AML-193 (cell line): ENCODE measurements at places on chromosomes 6 and 20.

GRCh38 chr6:169833258-169833794 lies 81.9 kb downstream of the ERMARD start:
- DNase-seq, result no peak

GRCh38 chr6:80793411-80793810 lies 686.9 kb downstream of the BCKDHB start:
- no peak for DNase-seq

DNA sequence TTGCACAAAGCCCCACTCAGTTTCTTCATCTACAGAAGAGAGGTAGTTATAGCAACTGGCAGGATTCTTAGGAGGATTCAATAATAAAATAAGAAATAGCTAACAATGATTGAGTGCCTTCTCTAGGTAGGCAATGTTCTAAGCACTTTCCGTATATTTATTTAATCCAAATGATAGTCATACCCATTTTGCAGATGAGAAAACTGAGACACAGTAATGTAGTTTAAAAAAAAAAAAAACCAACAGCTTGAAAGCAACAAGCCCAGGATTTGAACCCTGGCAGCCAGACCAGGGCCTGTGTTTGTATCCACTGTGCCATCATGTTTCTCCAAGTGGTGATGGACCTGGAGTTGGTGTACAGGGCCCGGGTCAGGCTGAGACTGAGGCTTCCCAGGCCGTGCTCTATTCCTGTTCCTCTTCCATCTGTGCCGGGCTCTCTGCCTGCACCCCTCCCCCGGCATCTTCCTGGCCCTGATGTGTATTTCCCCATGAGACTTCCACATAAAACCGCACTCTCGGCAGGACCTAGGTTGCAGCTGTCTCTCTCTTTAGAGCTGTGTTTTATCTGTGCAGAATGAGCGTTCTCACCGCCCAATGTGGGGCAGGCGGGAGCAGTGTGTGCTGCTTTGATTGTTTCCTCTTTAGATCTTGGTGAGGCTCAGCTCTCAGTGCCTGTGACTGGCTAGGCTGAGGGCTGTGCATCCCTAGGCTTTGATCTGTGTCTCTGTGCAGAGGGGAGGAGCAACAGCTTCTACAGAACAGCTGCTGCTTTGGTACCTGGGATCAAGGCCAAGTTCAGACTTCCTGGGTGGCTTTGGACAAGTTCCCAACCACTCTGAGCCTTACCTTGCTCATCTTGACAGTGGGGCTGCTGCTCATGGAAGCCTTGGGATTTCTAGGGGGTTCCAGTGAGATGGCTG lies 49.5 kb downstream of the TOX2 start:
- peak; percentile 39 for DNase-seq

GRCh38 chr6:118895261-118895560 lies 1.3 kb downstream of the ASF1A start:
- DNase-seq, result no peak

DNA sequence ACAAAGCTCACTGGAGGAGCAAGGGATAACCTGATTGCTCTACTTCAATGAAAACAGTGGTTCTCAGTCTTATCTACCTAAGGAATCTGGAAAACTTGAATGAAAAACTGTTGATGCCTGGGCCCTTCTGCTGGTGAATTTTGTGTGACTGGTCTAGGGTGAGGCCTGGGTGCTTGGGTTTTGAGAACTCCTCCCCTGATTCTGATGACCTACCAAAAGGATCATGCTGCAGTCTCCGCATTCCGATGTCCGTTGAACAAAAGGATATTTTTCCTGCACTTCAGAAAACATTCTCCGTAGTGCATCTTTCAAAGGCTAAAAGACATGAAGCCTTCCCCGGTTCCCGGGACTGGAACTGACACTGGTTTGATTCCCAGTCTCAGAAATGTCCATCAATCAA lies 157.9 kb downstream of the SYNDIG1 start:
- no peak for DNase-seq

- no peak for DNase-seq
Measured at GRCh38 chr20:8842525-8842924, 226.4 kb upstream of the PLCB4 start.

DNA sequence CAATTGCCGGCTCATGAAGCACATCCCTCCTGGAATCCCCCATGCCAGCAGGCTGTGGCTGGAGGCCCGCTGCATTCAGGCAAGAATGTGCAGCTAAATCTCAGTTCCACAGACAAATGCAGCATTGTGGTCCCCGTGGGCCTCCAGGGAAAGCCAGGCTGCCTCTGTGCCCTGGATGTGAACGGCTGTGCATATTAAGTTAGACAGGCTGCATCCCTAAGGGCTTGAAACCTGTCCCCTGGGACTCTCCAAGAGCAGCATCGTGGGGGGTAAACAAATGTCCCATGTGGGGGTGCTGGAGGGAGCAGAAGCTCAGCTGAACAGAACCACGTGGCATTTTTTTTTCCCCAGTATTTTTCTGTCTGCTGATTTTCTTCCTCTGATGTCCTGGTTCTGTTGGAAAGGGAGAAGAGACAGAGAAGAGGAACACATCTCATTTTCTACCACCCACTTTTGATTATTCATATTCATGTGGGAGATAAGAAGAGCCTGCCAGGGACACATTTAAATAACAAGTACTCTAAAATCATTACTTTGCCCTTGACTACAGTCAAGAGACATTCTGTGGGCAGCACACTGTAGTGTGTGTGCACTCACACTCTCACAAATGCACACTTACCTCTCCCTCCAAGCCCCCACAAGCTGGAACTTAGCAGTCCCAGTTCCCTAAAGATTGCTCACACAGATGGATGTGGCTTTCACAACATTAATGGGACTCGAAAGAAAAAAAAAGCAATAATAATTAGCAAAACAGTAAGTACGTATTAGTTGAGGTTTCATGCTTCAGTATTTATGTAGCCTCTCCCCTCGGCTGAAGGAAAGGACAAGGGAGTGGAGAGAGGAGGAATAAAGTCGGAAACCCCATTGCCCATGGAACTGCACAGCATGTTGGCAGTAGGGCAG lies 16.9 kb downstream of the GFOD1 start:
- DNase-seq, result no peak

GRCh38 chr20:2697768-2698167 lies 5.2 kb downstream of the EBF4 start:
- no peak for DNase-seq

DNA sequence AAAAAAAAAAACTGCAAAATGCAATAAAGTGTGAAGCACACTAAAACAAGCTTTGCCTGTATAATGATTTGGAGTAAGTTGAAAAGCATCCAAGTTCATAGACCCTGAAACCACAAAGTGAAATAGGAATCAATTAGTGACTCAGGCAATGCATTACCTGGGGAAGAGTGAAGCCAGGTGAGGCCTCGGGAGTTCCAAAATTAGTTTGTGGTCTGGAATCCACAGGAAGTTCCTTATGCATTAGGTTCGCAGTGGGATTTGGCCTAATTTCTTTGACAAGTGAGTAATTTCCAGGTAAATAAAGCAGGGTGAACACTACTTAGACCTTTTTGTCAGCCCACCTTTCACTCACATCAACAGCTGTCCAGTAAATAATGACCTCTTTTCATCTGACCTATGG lies 490.8 kb downstream of the CBLN4 start:
- no peak for DNase-seq

DNA sequence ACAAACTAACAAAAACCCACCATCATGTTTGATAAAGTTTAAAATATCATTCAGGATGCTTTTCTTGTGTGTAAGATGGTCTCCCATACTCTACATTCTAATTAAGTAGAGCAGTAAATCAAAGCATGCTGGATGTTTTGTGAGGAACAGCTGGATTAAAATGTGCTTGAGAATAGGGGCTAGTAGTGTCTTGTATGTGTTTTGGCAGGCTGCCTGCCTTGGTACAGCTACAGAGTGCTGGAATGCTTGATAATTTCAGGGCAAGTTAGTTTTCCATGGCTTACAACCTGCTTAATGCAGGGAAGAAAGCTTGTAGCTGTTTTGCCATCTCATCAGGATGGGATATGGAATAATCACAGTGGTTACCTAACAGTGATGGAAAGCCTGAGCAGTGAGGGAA lies 636.6 kb upstream of the MMS22L start:
- no peak for DNase-seq

- no peak for DNase-seq
Measured at GRCh38 chr6:169162752-169163407, 90.8 kb downstream of the THBS2 start.

- peak; percentile 53 for DNase-seq
Measured at GRCh38 chr6:13681305-13682061, 30.2 kb downstream of the RANBP9 start.

DNA sequence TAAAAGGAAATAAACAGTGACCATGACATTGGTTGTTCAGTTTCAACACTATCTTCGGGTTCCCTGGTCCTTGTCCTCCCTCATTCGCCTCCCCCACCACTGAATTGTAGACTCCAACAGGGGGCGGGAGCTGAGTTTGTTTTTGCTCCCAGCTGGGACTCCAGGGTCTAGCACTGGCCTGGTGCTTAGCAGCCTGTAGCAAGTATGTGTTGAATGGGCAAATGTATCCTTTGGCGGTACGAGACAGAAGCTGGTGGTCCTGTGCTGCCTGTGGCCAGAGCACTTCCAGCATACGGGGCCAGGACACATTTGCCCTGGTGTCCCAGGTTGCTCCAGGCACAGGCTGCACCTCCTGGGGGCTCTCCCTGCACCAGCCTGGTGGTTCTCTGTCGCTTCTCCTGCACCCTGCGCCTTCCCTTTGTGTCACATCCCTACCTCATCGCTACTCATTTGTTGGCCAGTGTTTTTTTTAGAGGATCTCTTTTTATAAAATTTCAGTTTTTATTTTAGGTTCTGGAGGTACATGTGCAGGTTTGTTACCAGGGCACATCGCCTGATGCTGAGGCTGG lies 40.1 kb downstream of the PHACTR3 start:
- no peak for DNase-seq

DNA sequence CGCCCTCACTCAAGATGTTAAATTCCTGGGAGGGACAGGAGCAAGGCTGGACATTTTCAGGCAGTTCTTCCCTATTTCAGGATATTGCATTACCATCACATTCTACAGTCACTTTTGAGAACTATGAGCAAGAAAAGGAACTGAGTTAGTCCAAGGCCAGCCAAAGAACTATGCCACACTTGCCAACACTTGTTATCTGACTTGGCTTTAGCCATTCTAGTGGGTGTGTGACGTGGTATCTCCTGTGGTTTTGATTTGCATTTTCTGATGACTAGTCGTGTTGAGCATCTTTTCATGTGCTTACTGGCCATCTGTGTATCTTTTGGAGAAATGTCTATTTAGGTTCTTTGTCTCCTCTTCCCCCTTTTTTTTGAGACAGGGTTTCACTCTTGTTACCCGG lies 12.0 kb downstream of the XRN2 start:
- no peak for DNase-seq

DNA sequence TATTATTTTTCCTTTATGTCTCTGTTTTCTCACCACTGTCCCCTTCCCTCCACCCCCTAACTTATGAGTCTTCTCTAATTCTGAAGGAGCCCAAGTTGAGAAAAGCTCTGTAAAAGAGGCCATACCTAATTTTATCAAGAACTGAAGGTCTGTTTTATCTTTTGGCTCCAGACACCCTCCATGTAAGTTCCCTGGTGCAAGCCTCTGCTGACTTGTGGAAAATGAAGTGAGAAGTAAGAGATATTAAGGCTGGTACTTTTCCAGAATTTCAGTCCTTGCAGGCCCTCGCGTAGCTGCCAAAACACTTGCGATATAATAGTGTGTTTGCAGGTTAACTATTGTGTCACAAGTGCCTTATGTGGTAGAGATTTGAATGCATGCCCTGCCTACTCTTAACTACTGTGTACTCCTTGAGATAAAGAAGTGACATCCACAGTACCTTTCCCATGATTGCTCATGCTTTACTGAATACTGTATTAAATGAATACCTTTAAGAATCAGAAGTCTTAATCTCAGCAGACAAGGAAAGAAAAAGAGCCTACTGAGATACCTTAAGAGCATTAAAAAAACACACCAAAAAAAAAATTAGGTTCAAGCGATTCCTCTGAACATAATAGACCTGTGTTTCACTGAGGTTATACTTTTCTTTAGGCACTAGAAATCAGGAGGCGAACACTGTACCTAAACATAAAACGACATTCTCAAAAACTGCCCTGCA lies 143.6 kb upstream of the ZNF184 start:
- no peak for DNase-seq

- no peak for DNase-seq
Measured at GRCh38 chr6:1043458-1043836, 268.5 kb upstream of the FOXQ1 start.

DNA sequence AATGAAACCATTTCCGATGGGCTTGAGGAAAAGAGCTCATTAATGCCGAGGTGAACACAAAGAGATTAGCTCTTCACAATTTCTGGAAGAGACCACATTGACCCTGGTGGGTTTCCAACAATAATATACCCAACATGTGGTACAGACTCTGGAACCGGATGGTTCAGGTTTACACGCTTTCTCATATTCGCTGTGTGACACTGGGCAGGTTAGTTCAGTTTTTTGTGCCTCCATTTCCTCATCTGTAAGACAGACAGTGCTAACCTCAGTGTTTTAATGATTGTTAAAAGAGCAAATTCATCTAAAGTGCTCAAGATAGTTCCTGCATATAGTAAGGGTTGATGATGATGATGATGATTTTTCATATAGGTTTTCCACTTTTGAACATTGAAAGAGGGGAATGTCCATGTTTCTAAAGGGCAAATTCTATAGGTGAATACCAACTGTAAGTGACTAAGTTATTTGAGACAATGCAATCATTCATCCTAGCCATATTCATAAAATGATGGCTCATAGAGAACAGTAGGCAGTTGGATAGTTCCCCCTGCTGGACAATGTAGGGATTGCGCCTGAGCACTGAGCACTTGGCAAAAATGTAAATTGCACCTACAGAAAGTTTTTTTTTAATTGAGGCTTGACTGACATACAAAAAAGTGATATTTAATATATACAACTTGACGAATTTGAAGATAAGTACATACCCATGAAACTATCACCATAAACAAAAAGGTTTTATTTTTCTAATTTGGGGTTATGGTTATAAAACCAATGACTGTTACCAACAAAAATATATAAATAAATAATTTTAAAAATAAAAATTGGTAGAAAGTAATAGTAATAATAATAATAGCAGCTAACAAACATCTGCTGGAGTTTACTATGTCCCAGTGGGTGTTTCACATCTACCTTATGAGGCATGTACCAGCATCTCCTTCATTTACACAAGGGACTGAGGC lies 2.1 kb upstream of the PERP start:
- peak; percentile 63 for DNase-seq

- DNase-seq, result no peak
Measured at GRCh38 chr20:13865156-13865555, 80.3 kb downstream of the NDUFAF5 start.

GRCh38 chr20:63645218-63645617 lies 8.0 kb downstream of the STMN3 start:
- peak; percentile 3 for DNase-seq

DNA sequence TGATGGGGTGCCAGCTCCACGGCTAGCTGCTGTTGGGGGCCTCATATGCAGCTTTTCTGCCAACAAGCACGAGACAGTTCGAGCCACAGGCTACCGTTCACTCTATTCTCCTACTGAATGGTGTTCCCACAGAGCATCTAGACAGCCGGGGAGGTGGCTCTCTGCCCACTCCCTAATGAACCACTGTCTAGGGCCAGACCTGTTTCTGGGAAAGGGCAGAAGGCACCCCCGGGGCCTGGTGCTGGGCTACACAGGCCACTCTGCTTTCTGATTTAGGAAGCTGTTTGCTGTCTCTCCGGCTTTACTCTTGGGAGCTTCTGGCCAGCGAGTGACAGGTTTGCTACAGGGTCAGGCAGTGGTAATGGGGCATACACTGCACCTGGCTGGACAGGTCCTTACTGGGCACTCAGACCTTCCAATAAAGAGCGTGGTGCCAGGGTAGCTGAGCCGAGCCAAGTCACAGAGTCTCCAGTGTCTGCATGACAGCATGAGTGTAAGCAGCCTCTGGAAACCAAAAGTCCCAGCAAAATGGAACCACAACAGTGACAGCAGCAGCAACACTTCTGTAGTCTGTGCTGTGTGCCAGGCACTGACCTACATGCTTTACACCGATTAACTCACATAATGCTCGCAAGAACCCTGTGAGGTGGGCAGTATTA lies 8.4 kb downstream of the CCDC167 start:
- DNase-seq, result no peak
